ENCODE measurements at places on chromosomes 2 and 18.

DNA sequence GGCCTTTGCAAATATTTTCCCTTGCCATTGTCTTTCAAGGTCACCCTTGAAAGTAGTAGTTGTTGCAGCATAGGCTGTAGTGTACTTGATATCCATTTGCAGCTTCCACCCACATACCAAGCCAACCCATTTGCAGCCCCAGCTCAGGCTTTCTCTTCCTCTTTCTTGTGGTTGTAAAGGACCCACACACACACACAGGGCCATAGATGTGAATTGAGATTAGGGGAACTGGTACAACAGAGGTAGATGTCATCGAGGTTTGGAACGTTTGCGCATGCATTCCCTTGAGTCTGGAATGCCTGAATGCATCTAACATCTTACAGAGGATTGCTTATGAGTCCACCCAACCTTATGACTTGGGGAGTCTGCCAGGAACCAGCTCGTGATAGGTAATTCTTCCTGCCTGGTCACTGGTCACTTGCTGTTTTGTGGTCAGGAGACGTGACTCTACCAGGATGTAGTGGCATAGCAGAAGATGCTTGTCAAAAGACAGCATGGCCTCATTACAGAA is 91.9 kb downstream of the MRPS9 start:
- DNase-seq: no peak

DNA sequence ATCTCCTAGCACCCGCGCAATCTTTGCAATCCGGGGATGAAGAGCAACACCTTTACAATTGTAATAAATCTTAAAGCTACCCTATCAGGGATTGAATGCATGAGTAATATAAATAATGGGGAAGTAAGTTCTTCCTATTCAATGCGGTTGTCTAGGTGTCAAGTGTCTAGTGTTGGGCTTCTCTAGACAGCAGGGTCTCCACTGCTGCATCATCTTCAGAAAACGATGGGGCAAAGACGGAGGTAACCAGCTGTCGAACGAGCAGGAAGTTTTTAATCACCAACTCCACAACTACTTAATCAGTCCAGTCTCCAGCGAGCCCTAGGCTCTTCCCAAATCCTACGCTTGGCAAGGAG is 573 bp downstream of the STAM2 start:
- no peak for DNase-seq

- DNase-seq: no peak
Observed at GRCh38 chr2:203869223-203870042, 1.9 kb downstream of the CTLA4 start.

GRCh38 chr2:218008060-218009040 is 5.6 kb upstream of the TNS1 start:
- no peak for DNase-seq

DNA sequence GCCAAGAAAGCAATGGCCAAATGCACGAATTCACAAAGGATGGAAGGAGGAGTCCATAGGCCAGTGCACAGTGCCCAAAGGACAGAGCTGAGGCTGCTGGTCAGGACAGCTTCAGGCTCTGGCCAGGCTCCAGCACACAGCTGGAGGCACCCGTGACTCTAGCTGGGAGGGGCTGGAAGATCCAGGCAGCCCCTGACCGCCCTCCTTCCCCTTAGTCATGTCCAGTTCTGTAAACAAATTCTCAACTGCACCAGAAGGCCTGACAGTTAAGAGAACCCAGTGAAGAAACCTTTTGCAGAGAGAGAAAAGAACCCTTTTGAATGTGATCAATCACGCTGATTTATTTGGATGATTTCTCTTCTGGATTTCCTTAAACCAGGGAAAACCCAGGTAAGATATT is 7.7 kb upstream of the YWHAQ start:
- peak; percentile 80 for DNase-seq

DNA sequence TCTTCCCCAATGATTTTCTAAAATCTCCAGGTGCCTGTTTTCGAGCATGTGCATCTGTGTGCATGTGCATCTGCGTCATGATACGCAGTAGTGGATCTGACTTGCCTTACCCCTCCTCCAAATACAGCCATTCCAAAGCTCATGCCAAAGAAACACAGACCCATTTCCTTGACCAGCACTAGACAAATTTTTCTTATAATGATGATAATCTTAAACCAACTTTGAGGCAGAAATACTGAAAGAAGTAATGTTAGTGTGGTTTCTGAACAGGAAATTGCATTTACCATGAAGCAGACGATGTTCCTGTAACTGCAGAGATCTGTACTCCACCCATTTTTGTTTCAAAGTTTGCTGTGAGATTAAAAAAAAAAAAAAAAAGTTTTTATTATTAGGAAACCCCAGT is 25.6 kb downstream of the CYTIP start:
- DNase-seq: no peak

Data from Panc1 (cell line).